Stromal cell of bone marrow (primary cell): ENCODE measurements at places on chromosomes 3 and 15.

DNA sequence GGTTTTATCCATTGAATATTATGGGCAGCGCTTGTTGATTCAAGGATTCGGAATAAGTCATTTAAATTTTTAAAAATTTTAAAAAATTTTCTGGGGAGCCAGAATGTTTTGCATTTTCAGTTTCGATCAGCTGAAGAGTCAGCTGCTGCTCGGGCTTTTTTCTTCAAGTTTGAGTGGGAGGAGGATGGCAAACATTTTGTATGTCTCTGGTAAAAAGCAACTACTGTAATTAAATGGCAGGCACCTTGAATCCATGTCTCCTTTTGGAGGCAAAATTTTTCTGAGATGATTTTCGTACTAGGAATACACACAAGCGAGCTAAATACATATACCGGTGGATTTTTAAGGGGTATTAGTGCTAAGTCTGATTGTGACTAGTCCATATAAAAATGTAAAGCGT lies 612 bp downstream of the C3orf38 start:
- DNase-seq = peak; percentile 6

- DNase-seq = no peak
These were observed 394.8 kb downstream of the FHIT start for GRCh38 chr3:60856257-60857046.

DNA sequence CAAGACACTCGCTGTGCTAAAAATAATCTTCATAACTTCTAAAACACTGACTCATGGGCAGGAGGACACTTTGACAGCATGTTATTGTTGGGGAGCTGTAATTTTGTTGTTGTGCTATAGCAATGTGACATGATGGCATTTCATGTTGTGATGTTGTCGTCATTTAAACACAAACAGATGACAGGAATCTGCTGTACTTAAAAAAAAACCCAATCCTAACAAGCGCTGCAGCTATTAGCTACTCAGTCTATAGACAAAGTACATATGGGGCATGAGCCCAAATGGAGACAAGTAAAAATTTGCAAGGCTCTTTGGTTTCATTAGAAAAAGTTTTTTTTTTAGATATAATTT lies 828 bp upstream of the ATOSA start:
- DNase-seq = no peak

DNA sequence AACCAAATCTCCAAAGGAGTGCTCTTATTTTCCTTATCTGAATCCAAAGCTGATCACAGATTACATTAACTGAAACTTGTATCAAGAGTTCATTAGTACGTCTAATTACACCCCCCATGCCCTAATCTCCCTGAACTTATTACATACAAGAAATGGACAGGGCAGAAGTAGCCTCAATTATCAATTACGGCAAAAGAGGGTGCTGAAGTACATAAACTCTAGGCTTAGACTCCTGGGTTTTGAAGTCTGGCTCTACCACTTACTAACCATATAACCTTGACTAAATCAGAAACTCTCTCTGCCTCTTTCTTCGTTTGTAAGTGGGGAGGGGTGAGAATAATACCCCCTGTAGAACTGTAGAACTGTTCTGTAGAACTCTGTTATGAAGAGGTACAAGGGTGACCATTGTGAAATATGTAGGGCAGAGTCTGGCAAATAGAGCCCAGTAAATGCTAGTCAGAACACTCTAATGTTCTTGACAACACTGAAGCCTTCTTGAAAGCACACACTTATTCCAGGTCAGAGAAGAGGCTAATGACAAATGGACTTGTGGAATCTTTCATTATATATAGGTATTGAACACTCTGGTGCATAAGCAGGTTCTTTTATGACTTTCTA lies 19.6 kb upstream of the OR5K4 start:
- DNase-seq = no peak

DNA sequence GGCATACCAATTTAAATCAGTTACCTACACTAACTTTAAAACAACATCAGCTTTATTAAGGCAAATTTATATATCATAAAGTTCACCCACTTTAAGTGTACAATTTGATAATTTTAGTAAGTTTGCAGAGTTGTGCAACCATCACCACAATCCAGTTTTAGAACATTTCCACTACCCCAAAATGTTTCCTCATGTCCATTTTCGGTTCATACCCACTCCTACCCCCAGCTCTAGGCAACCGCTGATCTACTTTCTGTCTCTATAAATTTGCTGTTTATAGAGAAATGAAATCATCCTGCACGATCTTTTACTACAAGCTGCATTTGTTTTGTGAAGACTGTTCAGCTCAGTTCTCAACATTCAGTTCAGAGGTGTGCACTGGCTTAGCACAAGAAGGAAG lies 31.5 kb upstream of the FAM81A start:
- DNase-seq = no peak

DNA sequence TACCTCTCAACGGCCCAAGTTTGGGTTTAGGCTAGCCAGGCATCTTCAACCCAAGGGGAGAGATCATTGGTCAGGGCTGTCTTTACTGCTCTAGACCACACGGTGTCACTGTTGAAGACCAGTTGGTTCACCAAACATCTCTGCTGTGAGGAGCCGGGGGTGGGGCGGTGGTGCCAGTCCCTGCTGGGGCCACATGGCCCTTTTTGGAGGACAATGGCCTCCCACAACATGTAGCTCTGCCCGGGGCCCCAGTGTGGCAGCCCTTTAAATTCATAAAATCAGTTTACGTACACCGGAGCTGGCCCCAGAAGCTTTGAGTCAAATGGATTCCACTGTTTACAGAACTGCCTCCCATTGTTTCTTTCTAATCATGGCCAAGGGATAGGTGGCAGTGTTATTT lies 19.1 kb upstream of the TM4SF18 start:
- DNase-seq = no peak

GRCh38 chr3:70114431-70114830 lies 114.9 kb downstream of the SAMMSON start:
- no peak for DNase-seq

DNA sequence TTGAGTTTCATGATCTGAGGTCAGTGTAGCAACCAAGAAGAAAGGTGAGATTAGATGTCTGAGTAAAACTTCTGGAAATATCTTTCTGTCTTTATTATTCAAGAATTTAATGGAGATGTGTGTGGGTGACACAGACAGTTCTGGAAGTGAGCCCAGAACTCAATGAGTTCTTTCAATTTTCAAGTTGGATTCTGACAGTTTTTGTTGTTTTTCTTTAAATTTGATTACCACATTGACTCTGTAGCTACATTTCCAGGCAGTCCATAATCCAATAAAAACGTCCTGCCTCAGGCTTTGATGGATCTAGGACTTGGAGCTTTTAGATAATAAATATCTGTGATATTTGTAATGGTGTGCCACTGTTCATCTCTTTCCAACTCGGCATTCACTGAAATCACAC lies 3.9 kb upstream of the PARP14 start:
- DNase-seq = no peak

- DNase-seq = no peak
These were observed 296.2 kb downstream of the CHL1 start for GRCh38 chr3:492586-493316.

DNA sequence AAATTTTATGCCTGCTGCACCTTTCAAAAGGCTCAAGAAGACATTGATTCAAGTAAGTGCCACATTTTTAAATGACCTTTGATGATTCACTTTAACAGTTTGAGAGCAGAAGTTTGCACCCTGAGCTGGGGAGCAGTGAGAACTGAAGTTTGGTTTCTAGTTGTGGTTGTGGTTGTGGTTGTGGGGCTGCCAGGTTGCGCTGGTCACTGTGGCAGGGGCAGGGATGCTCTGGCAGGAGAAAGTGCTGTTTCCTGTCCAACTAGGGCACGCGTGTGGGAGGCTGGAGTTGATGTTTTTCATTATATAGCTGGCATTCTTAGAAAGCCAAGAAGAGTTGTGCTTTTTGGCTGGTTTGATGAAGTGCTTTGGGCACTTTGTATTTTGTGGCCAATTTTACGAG lies 339.7 kb upstream of the NR2F2 start:
- DNase-seq = no peak

GRCh38 chr3:117645561-117646242 lies 936.1 kb downstream of the TUSC7 start:
- no peak for DNase-seq
